ENCODE measurements at places on chromosomes 5 and 9.

GRCh38 chr5:77957931-77958521 lies 181.9 kb upstream of the TBCA start:
- no peak for DNase-seq

GRCh38 chr9:96491079-96491879 lies 41.3 kb downstream of the HABP4 start:
- no peak for DNase-seq

DNA sequence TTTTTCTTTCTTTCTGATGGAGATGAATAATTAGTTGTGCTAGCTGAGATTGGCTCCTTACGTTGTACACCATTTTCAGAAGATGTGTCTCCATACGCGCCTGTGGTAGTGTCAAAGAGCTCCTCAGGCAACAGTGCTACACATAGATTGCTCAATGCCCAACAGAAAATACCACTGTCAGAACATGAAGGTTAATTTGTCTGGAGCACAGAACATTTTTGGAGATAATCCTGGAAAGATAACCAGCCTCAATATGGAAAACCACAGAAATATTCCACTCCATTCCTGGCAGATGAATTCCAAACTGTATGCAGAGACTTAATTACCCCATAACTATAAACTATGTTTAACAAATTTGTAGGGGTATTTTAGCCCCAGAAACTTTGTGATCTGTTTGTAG lies 233.6 kb downstream of the MARCHF11 start:
- no peak for DNase-seq

GRCh38 chr5:28927559-28928326 lies 1889.4 kb upstream of the CDH9 start:
- no peak for DNase-seq

- DNase-seq, result no peak
These were observed 7.2 kb downstream of the GABBR2 start for GRCh38 chr9:98701576-98701975.

DNA sequence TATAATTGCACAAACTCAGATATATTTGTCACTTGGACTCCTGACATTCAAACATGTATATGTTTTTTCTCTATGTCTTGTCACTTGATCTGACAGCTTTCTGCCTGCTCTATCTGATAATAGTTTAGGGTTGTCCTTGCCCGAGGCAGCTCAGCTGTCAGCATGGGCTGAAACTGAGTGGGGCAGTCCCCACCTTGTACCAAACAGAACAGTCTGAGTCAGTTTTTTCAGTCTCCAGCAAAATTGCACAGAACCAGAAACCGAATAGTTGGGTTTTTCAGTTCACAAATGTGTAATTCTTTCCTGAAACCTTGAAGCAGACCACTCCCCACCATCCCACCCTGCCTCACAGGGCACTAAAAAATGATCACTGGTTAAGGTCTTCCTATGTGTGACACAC lies 9.5 kb upstream of the HAND1 start:
- no peak for DNase-seq

GRCh38 chr5:40716000-40716399 lies 36.3 kb downstream of the PTGER4 start:
- DNase-seq, result no peak

- DNase-seq, result no peak
These were observed 809 bp downstream of the MCCC2 start for GRCh38 chr5:71587766-71588532.

DNA sequence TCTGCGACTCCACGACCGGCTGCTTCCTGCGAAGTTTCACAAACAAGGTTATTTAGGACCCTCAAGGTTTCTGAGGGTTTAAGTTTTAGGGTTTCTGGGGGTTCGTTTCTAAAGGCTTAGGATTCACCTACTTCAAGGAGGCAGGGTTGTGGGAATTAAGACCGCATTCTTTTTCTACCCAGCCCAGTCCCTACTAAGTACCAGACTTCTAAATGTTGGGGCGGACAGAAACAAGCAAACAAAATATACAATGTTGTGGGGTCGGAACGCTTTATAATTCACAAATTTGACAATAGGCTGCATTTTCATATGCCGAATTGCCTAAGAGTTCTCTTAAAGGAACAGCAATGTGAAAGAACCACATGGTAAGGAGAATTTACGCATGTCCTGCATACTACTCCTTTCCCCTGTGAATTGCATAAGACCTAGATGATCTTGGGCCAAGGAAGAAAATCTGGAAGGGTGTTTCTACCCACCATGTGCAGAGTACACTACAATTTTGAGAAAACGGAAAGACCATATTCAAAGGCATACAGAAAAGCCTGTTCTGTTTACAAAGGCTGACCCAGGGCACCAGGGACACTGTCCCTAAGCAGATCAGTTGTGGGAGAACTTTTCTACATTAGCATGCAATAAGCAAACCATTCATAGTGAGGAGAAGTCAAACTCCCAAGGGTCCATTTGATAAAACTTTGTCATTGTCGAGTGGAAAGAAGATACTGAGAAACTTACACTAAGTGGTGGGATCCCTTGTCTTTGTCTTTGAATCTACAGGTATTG lies 457.3 kb downstream of the RAB3C start:
- no peak for DNase-seq

DNA sequence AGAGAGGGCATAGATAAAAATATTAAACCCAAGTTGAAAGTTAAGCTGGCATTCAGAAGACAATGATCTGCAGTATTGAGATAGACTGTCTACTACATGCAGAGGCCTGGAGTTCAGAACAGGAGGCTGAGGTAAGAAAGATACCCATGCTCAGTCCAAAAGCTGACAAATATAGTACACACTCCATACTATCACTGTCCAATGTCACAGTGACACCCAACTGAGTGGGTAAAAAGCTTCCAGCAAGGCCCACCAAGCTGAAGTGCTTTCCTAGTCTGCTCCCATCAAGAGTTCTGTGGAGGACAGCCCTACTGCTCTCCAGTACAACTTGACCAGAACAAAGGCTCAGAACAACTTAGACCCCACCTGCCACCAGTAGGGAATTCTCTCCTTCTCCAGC lies 124.9 kb downstream of the SLC12A2 start:
- no peak for DNase-seq

GRCh38 chr9:27671636-27672035 lies 98.4 kb upstream of the C9orf72 start:
- no peak for DNase-seq

DNA sequence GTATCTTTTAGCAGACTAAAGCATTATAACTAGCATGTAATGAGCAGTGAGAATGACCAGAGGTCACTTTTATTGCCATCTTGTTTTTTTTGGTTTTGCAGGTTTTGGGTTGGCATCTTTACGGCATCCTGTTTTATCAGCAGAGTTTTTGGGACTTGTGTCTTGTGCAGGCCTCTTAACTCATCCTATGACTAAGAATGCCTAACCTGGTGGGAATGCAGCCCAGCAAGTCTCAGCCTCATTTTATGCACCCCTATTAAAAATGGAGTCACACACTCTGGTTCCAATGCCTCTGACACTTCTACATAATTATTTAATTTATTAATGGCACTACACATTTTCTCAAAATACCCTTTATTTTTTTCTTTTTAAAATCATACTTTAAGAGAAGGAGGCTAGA lies 726.5 kb upstream of the RIOK2 start:
- DNase-seq, result no peak

- DNase-seq, result no peak
These were observed 61.2 kb upstream of the JAK2 start for GRCh38 chr9:4923580-4924544.

DNA sequence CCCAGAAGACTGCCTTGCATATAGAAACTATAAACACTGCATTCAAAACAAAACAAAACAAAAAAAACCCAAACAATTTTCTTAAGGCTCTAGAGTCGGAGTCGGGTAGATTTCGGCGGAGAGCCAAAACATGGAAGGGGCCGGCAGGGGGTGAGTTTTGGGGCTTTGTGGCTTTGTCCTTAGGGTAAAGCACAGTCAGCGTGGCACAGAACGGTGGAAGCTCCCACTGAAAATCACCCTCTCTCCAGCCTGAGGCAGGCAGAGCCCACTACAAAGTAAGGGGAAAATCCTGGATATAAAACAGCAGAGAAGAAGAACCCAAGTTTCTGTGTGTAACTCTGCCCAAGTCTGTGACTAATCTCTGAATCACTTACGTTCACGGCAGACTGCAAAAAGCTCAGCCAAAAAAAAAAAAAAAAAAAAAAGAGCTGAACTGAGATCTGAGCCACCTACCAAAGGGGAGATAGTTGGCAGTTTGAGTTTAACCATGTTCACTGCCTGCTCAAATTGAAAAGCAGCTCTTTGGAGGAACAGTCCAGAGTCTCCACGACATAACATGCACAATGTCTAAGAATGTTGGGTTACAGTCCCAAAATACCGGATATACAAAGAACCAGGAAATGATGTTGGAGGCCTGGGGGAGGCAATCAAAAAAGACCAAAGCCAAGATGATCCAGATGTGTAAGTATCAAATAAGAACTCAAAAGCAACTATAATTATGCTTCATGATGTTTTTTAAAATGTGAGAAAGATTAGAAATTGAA lies 26.6 kb upstream of the OR2K2 start:
- DNase-seq, result no peak

- no peak for DNase-seq
These were observed 77.7 kb upstream of the ADAMTSL1 start for GRCh38 chr9:18396102-18396728.

GRCh38 chr5:170537451-170538095 lies 33.8 kb downstream of the KCNIP1 start:
- DNase-seq, result no peak

DNA sequence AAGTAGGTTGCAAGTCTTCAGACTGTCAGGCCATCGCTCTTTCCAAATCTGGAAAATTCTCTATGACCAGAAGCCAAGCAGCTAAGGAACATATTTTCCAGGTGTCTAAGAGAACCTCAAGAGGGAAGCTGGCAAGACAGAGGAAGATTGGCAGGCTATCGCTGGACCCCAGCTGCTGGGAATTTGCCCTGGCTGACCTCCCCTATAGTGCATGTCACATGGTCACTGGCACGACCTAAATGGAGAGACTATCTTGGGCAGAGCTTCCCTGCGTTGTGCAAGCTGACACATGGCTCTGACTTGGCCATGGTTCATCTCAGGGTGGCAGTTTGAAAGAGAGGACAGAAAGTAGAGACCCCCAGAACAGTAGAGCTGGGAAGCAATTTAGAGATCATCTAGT lies 104.9 kb upstream of the ZNF618 start:
- DNase-seq, result no peak

DNA sequence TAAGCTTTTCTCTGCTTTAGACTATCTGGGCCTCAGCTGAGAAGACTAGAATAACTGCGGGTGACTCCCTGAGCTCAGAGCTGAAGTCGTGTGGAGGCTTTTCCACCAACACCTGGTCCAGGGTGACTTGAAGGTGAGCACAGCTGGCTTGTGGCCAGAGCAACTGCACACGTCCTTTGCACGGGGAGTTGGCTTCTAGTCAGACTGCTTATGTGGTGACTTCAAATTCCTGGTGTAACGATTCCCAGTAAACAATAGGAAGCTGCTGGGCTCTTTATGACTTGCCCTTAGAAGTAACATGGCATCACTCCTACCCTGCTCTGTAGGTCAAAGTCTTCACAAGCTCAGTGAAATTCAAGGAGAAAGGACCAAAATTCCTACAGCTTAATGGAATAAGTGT lies 800.6 kb upstream of the CDH6 start:
- no peak for DNase-seq

DNA sequence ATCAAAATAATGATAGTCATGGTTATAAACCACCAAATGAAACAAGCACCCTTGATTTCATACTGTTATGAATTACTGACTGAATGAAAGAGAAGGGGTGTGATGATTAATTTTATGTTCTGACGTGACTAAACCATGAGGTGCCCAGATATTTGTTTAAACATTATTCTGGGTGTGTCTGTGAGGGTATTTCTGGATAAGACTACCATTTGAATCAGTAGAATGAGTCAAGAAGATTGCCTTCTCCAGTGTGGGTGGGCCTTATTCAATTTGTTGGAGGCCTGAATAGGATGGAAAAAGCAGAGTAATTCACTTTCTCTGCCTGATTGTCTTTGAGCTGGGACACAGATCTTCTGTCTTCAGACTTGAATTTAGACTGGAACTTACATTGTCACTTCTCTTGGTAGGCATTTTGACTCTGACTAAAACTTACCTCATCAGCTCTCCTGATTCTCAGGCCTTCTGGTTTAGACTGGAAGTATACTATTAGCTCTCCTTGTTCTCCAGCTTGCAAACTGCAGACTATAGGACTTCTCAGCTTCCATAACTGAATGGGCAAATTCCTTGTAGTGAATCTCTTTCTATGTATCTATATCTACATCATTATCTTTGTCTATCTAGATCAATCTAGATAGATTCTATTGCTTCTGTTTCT lies 321.9 kb upstream of the TARS1 start:
- no peak for DNase-seq

DNA sequence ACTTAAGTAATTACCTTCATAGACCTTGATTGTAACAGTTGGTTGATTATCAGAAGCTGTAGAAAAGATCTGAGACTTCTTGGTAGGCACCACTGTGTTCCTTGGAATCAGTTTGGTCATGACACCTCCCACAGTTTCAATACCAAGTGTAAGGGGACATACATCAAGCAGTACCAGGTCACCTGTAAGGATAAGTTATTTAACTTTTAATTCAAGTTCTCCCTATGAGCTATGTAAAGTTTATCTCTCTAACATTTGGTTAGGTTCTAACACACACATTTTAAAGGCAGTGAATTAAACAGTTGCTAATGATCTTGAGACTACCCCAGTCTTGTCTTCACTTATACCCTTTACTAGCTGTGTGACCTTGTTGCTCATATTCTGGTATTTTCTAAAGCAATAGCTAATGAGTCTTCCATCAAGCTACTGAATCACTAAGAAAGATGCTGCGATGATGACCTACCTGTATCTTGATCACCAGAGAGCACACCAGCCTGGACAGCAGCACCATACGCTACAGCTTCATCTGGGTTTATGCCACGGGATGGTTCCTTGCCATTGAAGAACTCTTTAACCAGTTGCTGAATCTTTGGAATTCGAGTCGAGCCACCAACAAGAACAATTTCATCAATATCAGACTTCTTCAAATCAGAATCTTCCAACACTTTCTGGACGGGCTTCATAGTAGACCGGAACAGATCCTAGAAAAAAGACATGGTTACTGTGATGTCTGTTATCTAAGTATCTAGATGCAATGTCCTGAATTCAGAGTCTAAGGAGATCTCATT lies 2.8 kb downstream of the HSPA5 start:
- DNase-seq, result no peak

DNA sequence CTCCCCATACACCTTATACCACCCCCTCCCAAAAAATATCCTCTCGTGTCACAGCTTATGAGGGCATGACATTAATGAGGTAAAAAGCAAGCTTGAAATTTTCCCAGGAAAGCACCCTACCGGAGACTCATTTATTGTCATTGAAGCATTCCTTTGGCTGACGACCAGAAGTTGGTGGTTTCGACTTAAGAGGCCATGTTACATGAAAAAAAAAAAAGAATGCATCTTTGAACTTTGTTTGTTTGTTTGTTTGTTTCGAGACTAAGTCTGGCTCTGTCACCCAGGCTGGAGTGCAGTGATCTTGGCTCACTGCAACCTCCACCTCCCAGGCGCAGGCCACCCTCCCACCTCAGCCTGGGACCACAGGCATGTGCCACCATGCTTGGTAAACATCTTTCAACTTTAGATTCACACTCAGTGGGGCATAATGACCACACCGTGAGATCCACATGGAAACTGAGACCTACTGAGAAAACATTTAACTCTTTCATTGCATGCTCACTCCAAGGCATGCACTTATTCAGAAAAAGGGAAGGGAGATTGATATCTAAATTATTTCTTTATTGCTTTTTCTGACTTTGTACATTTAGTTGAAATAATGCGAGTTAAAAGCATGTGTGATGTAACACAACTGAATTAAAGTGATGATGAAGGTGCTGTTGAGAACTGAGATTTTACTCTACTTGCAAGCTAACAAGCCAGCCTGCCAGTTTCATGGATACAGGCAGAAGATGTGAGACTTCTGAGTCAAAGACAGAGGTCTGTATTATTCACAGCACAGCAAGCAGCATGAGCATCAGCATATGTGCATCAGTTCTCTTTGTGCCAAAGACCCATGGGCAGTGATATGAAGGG lies 5.1 kb upstream of the RAB14 start:
- DNase-seq, result no peak

All from NCI-H2171 (cell line).